Activated T-helper 9 cell treated with anti-CD3 and anti-CD28 coated beads, Interleukin-2, amount 50 U/mL, for 16 hours (primary cell): ENCODE measurements at places on chromosomes 13 and 19.

- no peak for DNase-seq
Observed at GRCh38 chr19:30923096-30923495, 426.1 kb downstream of the TSHZ3 start.

DNA sequence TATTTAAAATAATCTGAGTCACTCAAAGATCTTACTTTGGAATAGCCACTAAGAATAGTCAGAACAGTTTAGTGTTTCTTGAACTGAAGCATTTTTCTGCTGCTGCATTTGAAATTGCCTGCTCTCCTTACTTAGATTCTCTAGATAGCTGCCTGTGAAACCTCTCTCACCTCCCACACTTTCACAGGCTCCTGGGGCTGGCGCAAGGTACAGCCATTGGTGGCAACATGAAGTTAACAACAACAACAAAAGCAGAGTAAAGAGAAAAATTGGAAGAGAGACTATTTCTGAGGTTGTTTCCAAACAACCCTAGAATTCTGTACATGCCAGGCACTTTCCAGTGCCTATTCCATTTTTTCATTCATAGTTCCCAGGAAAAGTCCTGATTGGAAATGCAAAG, 25.3 kb downstream of the SLITRK5 start:
- no peak for DNase-seq

- DNase-seq = no peak
Observed at GRCh38 chr19:35070471-35070870, 28.9 kb downstream of the HPN start.

DNA sequence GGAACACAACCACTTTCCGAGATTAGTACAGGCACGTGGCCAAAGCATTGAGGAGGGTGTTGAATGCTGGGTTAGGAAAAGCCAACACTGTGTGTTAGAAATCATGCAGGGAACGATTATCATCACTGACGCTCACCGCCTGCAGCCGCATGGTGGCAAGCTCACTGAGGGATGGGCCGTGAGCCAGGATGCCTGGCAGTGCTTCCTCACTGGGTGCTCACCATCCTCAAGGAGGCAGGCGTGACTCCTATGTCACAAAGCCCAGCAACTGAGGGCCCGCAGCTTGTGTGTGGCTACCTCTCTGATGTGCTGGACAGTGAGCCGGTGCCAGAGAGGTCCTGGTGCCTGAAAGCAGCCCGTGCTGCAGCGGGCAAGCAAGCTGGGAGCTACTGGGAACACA, 30.4 kb upstream of the TIMM44 start:
- no peak for DNase-seq

DNA sequence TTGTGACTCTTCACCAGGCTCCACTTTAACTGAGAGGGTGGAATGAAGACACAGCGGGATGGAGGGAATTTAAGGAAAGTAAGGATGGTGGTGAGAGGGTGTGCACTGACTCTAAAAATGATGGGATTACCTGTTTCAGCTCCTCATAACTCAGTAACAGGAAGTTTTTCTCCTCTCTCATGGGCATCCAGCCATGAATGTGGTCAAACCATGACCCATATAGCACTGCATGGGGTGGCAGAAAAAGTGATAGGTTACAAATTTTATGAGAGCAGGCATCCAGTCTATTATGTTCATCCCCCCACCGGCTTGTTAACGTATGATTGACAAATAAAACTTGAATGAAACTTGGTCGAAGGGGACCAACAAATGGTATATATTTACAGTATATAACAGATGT, 7.2 kb downstream of the SULT2A1 start:
- DNase-seq = no peak

DNA sequence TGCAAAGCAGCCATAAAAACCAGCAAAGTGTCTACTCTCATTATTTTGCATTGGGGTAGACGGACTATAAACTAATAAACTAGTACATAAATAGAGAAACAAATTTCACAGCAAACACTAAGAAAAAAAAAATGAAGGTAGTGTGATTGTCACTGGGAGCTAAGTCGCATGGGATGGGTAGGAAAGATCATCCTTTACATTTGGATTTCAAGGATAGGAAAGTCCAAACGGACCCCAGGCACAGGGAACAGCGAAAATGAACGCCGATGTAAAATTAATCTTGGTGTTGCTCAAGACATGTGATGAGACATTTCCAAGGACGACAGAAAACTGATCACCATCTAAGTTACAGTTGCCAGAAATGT, 690 bp upstream of the SGTA start:
- DNase-seq = no peak

GRCh38 chr13:24361113-24361512, 51.7 kb downstream of the C1QTNF9 start:
- DNase-seq = no peak

DNA sequence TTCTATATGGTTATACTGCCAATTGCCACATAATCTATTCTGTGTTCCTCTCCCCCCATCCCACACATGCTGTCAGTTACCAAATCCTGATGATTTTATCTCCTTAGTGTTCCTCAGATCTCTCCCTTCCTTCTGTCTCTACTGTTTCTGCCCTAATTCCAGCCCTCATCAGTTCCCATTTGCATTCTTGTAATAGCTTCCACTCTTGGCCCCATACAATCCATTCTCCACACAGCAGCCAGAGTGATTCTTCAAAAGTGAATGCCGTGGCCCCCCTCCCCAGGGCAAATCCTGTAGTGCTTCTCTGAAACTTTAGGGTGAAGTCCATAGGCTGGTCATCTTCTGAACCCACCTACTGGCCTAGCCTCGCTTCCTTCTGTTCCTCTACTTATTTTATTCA, 114.4 kb downstream of the ZAR1L start:
- no peak for DNase-seq

- no peak for DNase-seq
Observed at GRCh38 chr13:40344270-40345148, 321.9 kb downstream of the FOXO1 start.

DNA sequence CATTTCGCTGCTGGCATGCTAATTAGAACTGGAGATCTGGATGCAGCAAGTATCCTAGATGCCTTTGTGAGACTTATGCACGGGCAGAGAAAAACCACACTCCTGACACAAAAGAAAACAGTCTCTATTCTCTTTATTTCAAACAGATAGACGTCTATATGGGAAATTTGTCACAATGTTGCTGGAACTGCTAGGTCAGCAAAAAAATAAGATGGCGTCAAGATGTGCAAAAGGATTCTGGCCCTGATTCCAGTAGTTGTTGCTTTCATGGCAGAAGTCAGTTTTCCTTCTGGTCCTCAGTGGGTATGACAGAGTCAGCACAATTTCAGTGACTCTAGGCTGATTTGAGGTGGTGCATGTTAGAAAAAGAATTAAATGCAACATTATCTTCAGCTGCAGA, 1068.0 kb downstream of the SLITRK5 start:
- DNase-seq = no peak

DNA sequence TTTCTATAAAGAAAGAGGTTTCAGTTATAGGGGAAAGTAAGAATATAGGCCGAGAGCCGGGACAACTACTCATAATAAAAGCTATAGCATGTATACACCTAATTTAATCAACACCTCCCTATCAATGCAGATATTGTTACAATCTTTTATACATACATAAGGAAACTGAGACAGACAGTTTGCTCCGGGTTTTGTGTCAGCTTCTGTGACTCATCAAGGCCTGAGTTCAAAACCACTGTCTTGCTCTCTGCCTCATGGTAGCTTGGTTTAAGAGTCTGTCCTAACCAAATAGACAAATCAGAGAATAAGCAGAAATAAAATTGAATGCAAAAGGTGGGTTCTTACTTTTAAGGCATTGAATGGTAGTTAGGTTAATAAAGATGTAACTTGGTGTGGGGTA, 222.9 kb downstream of the GGACT start:
- no peak for DNase-seq

DNA sequence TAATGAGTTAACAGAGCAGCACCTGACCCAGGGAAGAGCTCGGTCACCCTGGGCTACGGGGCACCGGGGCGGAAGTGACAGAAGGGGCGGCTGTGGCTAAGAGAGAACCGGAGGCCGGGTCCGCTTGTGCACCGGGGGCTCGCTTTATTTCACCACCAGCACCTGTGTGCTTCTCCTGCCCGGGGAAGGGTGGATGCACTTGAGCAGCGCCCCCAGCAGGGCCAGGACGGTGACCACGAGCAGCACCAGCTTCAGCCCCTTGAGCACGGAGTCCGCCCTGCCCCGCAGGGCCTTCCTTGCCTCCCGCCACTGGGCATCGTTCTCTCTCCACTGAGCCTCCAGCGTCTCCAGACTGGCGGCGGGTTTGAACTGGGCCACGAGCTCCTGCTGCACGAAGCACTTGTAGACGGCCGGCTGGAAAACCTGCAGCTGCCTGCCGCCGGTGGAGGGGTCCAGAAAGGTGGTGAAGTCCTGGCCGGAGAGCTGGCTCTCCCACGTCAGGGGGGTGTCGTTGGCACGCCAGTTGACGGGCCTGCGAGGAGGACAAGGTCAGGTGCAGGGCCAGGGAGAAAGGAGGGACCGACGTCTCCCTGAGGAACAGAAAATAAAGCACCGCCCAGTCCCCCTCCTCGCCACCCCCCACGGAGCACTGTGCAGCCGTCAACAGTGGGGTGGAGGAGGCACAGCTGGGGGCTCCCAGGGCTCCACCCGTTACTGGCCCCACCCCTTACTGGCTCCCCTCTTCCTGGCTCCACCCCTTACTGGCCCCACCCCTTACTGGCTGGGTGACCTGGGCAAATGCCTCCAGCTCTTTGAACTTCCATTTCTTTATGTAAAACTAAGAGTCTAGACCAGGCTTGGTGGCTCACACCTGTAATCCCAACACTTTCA, 3.6 kb downstream of the FAM187B start:
- DNase-seq = no peak
